Globus pallidus (tissue), 1 donor: ENCODE measurements at places on chromosomes 11 and 22.

DNA sequence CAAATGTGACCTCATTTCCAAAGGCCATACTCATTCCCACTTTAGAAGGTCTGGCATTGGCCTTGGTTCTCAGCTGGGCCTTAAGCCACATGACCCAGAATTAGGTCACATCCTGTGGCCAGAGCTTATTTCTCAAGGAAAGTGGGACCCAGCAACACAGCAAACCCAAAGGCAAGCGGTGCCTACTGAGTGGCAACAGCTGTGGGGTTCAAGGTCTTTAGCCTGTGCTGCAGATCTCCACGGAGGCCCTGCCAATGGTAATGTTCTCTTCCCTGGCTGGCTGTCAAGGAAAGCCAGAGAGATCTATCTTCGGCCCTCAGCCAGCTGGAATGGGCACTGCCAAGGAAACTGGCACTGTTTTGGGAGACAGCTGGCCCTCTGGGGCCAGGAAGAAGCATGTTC, 41.5 kb upstream of the TP53I11 start:
- DNase-seq = no peak

GRCh38 chr11:73192272-73192671, 25.8 kb upstream of the P2RY2 start:
- no peak for DNase-seq

GRCh38 chr22:36332623-36333332, 55.0 kb downstream of the MYH9 start:
- no peak for DNase-seq

DNA sequence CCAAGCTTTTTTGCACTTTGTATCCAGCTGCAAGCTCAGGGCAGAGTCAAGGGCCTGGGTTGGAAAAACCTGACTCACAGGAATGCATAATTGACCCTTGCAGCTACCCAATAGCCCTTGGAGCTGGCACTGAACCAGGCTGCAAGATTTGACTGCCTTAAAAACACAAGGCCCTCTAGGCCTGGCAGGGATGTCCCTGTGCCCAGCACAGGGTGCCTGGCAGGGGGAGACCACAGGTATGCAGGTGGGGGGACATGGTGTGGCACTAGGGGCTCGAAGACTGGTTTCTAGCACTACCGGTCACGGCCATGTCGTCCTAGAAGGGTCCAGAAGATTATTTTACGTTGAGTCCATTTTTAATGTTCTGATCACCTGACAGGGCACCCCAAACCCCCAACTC, 30.2 kb downstream of the SBF1 start:
- DNase-seq = no peak

- DNase-seq = no peak
Observed at GRCh38 chr11:9566561-9567063, 6.9 kb upstream of the WEE1 start.

DNA sequence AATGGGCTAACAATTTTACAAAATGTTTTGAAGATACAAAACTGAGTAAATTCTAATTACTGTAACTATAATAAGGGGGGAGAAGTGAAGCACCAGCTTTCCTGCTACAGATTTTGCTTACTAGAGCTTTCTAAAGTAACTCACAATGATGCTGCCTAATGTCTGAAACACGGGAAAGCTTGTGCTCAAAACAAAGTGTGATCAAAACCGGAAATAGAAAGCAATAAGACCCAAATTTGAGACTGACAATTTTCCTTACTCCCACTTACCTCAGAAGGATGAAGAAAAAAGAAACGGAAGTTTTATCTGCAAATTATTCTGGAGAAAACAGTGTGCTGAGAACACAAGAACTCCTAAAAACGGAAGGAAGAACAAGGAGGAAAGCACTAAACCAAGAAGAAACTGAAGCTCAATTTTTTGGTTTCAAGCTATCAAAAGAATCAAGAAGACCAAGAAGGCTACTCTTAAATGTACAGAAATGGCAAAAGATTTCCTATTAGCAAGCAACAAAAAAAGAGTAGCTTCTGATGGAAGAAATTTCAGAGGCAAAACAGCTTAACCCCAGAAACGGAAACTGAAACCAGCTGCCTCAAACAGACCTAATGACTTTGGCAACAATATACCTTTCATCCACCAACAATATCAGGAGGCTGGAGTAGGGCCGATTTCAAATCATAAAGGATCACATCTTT, 33.4 kb downstream of the AMBRA1 start:
- peak; percentile 16 for DNase-seq

GRCh38 chr11:128548649-128549255, 38.6 kb downstream of the ETS1 start:
- DNase-seq = peak; percentile 22

DNA sequence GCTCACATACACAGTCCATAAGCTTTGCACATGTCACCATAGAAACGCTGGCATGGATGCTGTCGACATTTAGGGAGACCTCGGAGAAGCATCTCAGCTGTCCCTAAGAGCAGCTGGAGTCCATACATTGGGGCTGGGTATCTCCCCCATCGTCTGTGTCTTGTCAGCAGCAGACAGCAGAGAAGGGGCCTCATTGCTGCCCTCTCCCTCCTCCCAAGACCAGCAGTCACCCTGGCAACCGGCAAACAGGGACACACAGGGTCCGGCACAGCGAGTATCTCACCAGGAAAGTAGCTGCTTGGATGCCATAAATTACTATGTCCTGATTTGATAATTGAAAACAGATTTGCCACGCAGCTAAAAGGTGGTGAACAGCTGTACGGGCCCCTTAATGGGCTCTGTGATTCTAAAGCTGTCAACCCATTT, 84.4 kb downstream of the CD44 start:
- DNase-seq = no peak

GRCh38 chr11:35927682-35928081, 16.2 kb upstream of the LDLRAD3 start:
- no peak for DNase-seq

- DNase-seq = no peak
Observed at GRCh38 chr11:2924821-2925675, 4.2 kb downstream of the PHLDA2 start.

DNA sequence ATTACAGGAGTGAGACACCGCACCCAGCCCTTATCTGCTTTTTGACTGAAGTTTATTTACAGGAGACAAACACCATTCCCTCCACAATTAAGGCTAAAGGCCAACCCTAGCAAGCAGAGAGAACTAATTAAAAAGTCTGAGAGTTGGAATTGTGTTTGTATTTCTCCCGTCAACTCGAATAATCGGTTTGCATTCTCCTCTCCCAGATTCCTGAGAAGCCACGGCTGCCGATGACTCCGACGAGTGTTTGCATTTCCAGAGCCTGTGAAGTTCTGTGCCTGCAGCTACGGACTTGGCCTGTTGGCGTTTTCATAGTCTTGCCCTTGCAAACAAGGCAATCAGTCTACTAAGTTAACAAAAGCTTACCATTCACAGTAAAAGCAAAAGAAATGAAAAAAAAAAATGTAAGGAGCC, 73.2 kb upstream of the NUP50 start:
- DNase-seq = no peak

DNA sequence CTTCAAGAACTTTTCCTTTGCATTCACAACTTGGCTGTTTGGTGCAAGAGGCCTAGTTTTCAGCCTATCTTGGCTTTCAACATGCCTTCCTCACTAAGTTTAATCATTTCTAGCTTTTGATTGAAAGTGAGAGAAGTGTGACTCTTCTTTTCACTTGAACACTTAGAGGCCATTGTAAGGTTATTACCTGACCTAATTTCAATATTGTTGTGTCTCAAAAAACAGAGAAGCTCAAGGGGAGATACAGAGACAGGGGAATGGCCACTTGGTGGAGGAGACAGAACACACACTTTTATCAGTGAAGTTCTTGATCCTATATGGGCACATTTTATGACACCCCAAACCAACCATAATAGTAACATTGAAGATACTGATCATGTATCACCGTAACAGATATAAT, 532.3 kb downstream of the DLG2 start:
- no peak for DNase-seq

- no peak for DNase-seq
Observed at GRCh38 chr22:44098021-44098739, 74.1 kb downstream of the PARVB start.

GRCh38 chr22:44439356-44440223, 58.4 kb downstream of the RTL6 start:
- no peak for DNase-seq

- no peak for DNase-seq
Observed at GRCh38 chr11:60348116-60348515, 21.1 kb downstream of the MS4A6E start.

GRCh38 chr11:103845331-103845730, 191.1 kb upstream of the DDI1 start:
- DNase-seq = no peak

GRCh38 chr22:17980015-17980590, 44.3 kb downstream of the MICAL3 start:
- no peak for DNase-seq

DNA sequence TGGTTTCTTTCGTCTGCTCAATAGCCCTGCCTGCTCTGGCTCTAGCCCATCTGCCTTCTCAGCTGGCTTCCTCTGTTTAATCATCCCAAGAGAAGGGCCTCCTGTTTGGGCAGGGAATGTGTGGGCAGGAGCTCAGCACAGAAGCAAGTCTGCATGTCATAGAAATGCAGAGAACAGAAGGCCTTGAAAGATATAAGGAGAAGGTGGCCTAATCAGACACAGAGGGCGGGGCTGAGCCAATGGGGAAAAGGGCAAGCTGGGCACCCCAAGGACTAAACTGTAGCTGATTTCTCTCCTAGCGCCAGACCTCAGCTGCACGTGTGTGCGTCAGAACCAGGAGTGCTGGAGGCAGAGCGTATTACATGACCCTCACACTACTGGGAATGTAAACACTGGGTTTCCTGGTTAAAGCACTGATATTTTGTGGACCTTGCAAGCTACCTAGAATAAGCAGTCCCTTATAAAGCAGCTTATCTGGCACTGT, 7.6 kb upstream of the CCKBR start:
- DNase-seq = no peak

- DNase-seq = no peak
Observed at GRCh38 chr11:123361110-123361509, 69.0 kb upstream of the GRAMD1B start.

DNA sequence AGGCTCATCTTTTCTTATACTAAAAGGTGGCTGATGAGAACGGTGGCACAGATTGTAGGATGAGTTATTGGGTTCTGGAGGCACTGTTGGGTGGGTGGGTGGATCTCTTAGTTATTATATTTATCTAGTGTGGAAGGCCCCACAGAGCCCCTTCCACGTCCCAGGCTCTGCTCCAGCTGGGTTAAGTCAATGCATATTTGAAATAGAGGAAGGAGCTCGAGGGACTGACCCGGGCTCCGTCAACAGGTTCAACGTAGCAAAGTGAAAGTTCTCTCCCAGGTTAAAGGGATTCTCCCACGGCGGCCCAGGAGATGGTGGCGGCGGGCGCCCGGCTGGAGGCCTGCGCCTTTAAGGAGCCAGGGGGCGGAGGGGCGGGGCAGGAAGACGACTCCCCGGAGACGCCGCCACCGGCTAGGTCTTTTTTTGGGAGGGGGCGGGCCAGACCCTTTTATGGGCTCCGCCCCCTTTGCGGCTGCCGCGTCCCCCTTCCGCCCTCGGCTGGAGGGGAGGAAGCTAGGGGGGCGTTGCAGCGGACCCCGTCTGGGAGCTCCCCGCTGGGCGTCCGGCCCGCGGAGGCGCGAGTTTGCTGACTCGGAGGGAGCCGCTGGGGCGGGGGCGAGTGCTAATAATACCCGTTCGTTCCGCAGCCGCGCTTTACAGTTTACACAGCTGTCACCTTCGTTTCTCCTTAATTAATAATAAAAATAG, 1.5 kb upstream of the INPPL1 start:
- peak; percentile 82 for DNase-seq

- DNase-seq = no peak
Observed at GRCh38 chr11:77669848-77670511, 32.4 kb upstream of the CLNS1A start.

- peak; percentile 99 for DNase-seq
Observed at GRCh38 chr11:6682936-6683861, at the start of gene MRPL17. Gene MRPL17, minus strand, starts transcription at chr11:6683340. Its CDS starts 44 bp downstream, at chr11:6683296.

DNA sequence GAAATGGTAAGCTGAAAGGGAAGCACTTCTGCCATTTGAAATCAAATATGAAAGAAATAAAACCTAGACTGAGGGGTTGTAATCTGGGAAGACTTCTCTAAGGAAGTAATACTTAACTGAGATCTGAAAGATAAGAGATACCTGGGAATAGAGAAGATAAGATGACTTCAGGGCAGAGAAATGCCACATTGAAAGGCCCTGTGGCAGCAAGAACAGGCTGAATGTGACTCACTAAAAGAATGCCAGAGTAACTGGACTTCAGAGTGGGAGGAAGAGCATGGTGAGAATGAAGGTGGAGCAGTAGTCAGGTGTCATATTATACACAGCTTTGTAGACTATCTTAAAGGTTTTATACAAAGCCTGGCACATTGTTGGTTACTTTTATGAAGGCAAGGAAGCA, 17.6 kb downstream of the CALCA start:
- DNase-seq = no peak

GRCh38 chr11:72824811-72825505, 10.7 kb downstream of the ATG16L2 start:
- DNase-seq = no peak

GRCh38 chr22:31496735-31497146, 405 bp downstream of the SFI1 start:
- DNase-seq = no peak

DNA sequence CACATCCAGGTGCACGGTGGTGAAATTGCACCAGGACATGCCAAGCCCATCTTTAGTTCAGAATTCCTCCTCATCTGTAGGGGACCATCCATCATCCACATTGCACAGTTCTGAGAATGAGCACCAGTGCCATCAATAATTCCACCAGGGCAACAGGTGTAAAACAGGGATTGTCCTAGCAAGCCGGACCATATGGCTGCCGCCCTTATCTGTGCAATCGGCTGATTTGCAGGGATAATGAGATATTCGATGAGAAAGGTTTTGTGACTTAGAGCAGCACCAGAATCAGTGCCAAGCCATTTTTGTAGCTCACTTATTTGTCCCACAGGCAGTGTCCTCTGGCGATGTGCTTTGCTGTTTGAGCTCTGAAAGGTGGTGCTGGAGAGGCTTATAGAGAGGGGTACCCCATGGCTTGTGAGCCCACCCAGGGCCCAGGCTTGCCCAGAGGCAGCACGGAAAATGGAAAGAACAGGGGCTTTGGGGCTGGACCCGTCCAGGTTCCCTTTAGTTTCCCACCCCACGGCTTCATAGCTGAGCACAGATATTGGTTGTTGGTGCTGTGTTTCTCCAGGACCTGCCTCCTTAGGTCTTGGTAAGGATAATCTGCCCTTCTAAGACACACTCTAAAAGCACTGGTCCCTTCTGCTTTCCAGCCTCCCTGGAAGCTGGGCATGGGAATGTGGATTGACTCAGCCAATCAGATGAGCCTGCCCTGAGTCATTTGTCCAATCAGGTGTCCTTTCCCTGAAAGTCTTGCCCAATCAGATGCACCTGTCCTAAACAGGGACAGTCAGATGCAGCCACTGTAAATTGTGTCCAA, 84.0 kb upstream of the SHANK2 start:
- no peak for DNase-seq

DNA sequence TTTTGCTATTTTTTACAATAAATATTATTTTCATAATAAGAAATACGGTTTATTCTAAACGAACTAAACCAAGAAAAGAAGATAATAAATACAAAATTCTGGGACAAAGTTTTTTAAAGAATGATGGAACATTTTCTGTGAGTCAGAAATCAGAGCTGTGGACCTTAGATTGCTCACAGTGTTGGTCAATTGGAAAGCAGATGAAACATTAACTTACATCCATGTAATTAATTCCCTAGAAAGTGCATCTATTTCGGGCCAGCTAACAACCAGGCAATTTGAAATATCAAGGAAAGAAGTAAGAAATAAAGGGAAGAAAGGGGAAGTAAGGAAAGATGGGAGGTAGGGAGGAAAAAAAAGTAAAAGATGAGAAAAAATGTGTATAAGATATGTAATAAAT, 1569.8 kb upstream of the TENM4 start:
- DNase-seq = no peak

- no peak for DNase-seq
Observed at GRCh38 chr22:26436903-26437515, 7.9 kb downstream of the ASPHD2 start.
